Heart left ventricle (tissue), 16 donors: ENCODE measurements at places on chromosomes 6 and 20. TPM values are rescaled to one million over a fixed set of nuclear protein-coding genes. Genes with fewer than 3 reads are reported as not detected.

Gene NOX3
- polyA plus RNA-seq = not detected

Gene MOXD1
- 2.0 TPM for polyA plus RNA-seq

Gene PNLDC1
- not detected for polyA plus RNA-seq

Gene ME1
- 7.0 TPM for polyA plus RNA-seq

Gene CPNE5
- polyA plus RNA-seq = 12.1 TPM

Gene TMX4
- polyA plus RNA-seq = 35.1 TPM

Gene KIZ
- polyA plus RNA-seq = 8.8 TPM

Gene ARMH2
- not detected for polyA plus RNA-seq

Gene BPIFB4
- polyA plus RNA-seq = not detected

Gene GHRH
- not detected for polyA plus RNA-seq

Gene KHDRBS2
- not detected for polyA plus RNA-seq

- no peak for DNase-seq
Observed at GRCh38 chr20:5192570-5193431, 66.0 kb downstream of the CDS2 start.

- no peak for DNase-seq
Observed at GRCh38 chr6:5174756-5175549, 85.8 kb downstream of the LYRM4 start.

DNA sequence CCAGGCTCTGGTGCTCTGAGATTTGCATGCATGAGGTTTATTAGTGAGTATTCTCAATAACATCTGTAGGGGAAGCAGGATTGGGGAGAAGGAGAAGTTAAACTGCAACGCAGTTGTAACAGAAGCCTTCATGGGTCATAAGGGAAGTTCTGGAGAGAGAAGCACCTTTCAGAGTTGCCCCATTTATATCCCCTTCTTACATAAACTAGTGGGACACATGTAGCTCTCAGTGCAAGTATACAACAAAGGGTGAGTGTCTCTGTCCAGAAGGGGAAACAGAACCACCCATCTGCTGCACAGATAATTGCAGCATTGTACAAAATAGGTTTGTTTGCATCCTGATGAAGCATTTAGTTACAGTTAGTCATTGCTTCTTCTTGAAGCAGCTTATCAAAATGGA is 4.3 kb upstream of the ADGB start:
- no peak for DNase-seq

- no peak for DNase-seq
Observed at GRCh38 chr20:19737025-19737424, 21.0 kb upstream of the RIN2 start.

DNA sequence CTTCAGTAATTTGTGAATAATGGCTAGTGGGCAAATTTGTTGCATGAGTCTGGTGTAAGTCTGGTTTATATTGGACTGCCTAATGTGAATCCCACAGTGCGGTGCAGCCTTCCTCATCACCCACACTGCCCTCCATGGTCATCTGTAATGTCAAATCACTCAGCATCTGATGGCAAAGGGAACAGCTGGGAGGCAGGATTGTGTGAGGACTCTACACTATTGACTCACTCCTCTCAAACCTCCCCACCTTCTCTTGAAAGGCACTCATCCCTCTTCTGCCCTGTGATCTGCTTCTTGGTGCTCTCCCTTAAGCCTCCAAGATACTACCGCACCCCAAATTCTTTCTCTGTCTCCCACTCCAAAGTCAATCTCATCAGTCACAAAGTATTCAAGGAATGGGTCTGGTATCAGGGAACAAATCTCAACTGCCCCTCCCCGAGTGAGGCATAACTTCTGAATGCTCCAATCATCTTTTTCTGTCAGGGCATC is 146.0 kb upstream of the BEND6 start:
- DNase-seq = no peak

GRCh38 chr6:26360451-26361416 is 4.3 kb upstream of the BTN3A2 start:
- no peak for DNase-seq

DNA sequence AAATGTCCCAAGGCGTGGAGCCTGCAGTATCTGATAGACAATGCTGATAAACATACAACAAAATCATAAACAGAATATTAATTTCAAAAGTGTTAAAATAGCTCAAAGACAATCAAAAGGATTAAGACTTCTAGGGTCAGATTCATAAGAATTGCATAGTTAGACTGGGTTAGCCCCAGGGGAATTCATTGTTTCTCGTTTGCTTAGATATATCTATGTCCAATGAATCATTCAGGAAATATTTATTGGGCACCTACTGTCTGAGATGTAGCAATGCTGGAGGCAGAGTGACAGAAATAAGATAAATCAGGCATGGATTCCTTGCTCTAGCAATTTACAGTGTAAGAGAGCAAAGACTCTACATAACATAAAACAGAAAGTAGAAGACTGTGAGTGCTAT is 124.4 kb upstream of the PRL start:
- DNase-seq = no peak

DNA sequence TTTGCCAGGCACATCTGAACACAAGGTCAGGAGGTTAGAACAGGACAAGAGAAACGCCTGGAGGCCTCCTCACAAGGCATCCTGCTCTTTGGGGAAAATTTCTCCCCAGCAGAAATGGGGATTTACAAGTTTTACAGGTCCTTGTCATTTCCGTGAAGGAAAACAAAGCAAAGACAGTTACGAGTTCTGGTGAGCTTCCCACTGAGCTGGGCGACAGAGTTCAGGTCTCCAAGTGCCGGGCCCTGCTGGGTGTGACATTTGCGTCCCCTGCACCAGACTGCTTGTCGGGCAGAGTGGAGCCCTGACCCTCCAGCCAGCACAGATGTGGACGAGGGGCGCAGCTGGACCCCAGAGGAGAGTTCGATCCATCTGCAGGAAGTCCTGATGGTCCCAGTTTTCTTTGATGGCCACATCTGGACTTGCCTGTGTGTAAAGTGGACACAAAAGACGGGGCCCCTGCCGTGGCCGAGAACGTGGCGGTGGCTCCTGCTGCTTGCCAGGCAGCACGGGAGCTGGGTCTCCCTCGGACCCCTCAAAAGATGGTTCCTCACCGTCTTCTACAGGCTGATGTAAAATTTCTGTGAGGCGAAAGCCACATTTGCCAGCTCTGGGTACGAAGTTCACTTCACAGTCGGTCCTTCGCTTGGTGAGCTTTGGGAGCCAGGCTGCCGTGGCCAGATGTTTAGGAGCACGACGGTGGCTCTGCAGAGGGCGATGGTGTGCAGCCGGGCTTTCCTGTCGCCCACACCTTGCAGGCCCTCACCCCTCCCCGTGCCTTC is 5.2 kb upstream of the ADRM1 start:
- DNase-seq = peak; percentile 58

- DNase-seq = no peak
Observed at GRCh38 chr6:44976677-44977641, 351.2 kb upstream of the RUNX2 start.

GRCh38 chr20:1926237-1926636 is 31.0 kb downstream of the SIRPA start:
- DNase-seq = no peak

DNA sequence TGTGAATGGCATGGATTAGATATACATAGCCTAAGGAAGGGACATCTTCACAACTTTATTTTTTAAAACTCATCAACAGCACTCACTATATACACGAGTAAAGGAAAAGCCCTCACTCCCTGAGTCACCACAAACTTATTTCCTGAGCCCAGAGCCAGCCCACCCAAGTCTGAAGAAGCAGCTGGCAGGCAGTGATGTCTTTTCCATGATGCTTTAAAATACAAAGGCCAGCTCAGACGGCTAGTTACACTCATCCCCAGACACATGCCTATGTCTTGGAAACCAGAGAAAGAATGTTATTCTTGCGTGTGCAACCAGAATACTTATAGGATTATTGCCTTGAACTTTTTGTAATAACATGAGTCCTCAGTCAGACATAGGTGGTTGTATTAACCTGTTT is 114.4 kb downstream of the ADGRG6 start:
- no peak for DNase-seq

- DNase-seq = no peak
Observed at GRCh38 chr6:73965539-73966029, 269.6 kb downstream of the CD109 start.

GRCh38 chr20:10719740-10720385 is 46.1 kb upstream of the JAG1 start:
- no peak for DNase-seq

GRCh38 chr20:58978351-58979190 is 2.5 kb upstream of the NELFCD start:
- no peak for DNase-seq
